OCI-LY7 (cell line): ENCODE measurements at places on chromosomes 5 and 9. TPM values are rescaled to one million over a fixed set of nuclear protein-coding genes. Genes with fewer than 3 reads are reported as not detected.
A peak's percentile ranks its signal among the peaks of the same experiment; 100 is the strongest.

Gene C9orf50
- total RNA-seq: not detected in 2 replicates

Gene ARHGEF39
- total RNA-seq: 48.1 and 53.6 TPM in 2 replicates

Gene CHSY3
- not detected in 2 replicates for total RNA-seq

Gene NTNG2
- total RNA-seq: 1.9 and 3.2 TPM in 2 replicates

Gene IL33
- total RNA-seq: not detected in 2 replicates

Gene LHX6
- not detected in 2 replicates for total RNA-seq

DNA sequence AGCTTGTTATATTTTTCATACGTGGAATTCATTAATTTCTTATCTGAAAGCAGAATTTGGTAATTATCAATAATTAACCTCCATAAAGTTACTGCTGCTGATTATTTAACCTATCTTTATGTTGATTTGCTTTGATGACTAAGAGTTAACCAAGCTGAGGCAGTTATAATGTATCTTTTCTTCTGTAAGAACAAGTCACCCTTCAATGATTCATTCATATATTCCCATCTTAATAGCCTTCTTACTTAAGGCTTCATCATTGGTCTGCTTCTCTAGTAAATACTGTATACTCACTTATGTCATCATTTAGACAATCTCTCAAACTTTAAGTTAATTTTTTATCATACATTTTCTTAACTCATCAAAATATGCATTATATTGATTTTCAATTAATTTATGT lies 592.2 kb downstream of the ANXA1 start:
- DNase-seq: no peak

- DNase-seq: no peak
Measured at GRCh38 chr5:56934325-56934724, 17.6 kb downstream of the MIER3 start.

DNA sequence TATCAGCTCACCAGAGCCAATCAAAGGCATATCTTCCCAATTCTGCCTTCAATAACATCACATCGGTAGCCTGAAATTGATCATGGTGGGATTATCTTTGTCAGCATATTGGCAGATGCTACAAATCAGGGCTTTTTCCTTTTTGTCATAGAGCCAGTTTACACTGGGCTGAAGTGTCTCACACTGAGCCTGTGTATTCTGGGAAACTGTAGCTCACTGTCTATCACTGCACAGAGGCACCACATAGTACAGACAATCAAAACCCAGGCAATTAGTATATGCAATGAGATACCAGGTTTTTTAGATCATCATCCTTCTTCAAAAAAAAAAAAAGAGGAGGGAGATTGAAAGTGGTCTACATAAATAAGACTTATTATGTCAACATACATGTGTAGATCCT lies 46.6 kb downstream of the ADAM19 start:
- DNase-seq: no peak

DNA sequence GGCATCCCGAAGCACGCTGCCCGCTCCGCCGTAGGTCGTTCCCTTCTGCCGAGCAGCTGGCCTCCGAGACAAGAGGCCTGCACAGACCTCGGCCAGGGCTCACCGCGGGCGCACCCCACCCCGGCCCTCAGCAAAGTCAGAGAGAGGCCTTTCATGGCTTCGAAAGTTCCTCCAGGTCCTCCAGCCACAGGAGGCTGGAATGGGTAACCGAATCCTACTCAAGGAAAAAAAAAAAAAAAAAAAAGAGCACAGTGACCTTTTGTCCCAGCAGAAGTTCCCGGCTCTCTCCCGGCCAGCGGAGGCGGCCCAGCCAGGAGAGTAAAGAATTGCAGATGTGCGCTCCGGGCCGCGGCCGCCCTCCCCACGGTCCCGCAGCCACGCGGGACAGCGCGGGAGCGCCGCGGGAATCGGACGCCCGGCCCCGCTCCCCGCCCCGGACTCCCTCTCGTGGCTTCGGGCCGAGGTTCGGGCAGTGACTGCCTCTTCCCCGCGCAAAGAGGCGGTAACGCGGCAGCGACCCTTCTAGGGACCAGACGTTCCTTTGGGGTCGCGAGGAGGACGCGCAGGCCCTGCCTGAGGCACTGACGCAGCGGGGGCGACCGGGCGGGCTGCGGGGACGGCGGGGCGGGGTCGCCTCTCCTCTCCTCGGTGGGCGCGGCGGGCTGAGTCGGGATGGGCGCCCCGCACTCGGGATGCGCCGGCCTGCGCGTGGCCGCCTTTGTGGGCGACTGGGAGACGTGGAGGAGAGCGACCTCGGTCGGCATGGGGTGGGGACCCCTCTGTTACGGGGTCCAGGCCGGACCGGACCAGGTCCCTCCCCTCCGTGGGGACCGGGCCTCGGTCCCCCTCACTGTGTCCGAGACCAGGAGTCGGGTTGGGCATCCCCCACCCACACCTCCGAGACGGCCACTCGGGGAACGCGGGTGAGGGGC lies 754 bp downstream of the GFPT2 start:
- DNase-seq: no peak

DNA sequence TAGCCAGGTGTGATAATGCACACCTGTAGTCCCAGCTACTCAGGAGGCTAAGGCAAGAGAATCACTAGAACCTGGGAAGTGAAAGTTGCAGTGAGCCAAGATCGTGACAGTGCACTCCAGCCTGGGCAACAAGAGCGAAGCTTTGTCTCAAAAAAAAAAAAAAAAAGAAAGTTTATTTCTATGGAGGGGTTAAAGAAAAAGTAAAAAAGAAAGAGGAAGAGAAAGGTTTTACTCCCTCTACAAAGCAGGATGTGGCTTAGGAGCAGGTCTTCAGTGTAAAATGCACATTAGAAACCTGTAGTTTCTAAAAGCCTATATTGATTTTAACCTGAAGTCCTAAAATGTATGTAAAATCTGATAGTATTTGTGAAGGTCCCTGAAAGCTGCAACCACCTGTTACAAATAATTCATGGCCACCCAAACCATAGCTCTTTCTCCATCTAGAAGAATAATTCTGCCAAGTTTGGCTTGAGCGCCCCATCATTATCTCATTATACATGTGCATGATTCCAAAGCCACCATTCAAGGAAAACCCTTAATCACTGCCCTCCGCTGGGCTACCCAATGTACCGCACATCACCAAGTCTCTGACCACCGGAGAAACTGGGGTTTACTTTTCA lies 3.4 kb downstream of the FNBP1 start:
- peak; percentile 84 for DNase-seq

GRCh38 chr9:14238079-14238478 lies 75.9 kb downstream of the NFIB start:
- no peak for DNase-seq

- no peak for DNase-seq
Measured at GRCh38 chr5:131848662-131849061, 51.8 kb upstream of the FNIP1 start.

DNA sequence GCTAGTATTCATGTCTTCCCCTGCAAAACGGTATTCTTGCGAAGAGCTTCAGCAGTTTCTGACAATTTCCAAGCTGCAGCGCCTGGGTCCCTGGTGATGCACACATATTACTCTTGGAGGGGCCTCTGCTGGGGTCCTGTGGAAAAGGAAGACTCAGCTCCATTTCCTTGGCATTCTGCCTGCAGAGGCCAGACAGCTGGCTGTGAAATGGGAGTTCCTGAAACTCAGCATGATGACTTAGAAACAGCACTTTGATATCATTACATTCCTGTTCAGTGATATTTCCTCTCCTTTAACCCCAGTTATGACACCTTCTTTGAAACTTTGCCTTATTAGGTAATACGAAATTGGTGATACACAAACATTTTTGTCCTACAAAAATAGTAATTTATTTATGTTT lies 98.5 kb downstream of the APBA1 start:
- no peak for DNase-seq

DNA sequence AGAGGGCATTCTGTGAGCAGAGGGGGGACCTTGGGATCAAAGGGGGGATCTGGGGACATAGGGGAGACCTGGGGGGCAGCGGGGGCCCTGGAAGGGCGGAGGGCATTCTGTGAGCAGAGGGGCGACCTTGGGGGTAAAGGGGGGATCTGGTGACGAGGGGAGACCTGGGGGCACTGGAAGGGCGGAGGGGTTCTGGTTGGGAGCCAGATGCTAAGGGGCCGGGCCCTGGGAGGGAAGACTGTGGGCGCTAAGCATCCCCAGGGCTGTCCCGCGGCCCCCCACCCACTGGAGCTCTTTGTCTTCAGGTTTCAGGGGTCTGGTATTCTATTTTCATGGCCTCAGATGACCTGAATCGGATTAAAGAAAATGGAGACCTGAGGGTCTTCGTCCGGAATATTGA lies 748 bp downstream of the LCN9 start:
- no peak for DNase-seq

DNA sequence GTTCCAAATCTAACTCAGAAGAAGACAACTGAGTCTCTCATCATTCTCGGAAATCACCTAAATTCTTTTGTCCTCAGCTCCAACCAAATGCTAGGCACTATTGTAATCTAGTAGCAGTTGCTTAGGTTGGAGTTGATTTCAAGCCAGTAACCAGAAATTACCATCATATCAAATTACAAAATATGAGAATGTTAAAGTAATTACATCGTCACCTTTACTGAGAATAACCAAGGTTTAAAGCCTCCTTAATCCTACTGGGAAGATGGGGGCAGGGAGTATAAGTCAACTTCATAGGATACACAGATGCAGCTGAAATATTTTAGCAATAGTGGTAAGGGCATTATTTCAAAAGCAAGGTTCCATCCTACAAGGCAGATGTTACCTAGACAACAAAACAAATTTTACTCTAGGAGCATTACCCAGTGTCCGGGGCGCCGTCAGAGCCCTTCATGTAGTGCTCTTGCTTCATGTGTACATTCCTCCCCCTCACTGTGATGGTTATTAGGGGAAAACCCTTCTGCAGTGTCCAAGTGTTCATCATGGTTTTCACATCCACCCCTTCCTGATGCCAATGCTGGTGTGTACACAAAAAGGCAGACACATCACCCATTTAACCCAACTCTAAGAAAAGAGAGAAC lies 19.5 kb downstream of the ERAP1 start:
- DNase-seq: no peak

DNA sequence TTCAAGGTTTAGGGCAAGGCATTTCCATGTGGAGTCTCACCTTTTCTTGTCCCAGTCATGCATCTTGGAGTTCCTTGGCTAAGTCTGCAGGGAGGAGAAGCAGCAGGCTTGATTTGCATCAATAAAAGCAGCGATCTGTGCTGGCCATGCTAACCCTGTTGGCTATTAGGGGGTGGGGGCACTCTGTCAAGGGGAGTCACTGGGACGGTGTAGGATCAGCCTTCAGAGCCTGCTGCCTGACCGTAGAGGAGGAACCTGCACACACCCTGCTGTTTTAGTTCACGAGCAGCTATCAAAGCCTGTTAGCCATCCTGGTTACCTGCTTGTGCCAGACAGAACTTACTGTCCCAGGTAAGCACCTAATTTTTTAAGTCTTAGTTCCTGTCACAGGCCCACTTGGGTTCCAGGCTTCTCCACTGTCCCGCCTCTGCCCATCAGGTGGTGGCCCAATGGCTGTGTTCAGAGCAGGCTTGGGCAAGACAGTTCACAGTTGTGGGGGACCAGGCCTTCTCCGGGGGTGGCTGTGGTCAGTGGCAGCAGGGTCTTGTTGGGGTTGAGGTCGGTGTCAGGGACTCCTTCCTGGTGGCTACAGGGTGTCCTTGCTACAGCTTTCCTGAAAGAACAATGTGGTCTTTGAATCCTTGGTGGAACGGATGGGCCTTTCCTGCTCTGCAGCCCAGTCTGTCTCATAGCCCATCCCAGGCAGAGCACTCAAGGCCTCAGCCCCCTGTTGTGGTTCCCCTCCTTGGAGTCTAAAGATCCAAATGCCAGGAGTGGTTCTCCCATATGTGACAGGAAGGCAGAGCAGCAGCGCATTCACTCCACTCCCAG lies 43.7 kb downstream of the SECISBP2 start:
- no peak for DNase-seq

DNA sequence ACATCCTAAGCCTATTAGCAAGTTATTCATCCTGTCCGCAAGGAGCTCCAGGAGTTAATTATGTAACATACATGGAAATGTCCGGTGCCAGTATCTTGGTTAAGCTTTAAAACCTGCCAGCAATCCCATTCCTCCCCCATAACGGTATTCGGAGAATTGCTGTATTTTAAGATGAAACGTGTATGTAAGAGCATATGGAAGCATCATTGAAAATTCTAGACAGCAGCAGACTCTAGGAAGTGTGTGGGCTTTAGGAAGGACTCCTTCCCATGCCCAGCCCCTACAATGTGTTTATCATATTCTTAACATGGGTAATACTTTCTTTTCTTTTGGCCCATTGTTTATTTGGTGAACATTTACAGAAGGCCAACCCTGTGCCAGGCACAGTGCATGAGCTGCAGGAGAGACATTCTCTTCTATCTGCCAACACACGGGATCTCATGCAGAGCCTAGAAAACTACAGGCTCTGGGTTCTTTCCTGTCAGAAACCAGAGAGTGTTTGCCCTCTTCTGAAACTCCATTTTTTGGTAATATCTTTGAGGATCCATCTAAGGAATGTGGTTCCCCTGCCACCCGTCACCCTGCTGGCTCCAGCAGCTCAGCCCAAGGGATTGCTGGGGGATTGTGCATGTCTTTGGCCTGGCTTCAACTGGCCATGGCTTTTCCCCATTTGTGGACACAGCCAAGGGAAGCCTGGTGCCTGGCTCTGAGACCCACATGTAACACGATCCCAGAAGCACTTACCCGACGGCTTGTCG lies 15.1 kb downstream of the ANGPTL2 start:
- no peak for DNase-seq

GRCh38 chr9:117278020-117278419 lies 136.8 kb downstream of the ASTN2 start:
- no peak for DNase-seq

DNA sequence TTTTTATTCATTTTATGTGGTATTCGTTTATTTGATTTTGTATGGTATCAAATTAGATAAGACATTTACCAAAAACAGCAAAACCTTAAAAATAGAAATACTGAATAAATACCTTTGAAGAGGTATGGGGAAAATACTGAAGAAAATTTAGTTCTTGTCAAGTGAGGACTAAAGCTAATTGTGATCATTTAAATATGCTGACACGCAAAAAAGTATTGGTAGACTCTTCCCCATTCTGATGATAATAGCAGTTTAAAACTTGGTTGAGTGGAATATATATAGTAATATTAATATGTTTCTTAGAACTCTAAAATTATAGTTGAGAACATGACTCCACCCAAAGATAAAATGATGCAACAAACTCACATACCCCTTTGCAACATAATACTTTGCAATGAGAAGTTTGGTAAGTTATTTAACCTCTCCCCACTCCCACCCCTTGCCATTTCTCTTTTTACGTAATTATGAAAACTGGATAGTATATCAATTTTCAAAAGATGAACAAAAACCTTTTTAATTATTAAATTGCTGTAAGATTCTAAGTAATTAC lies 30.1 kb upstream of the SNX24 start:
- no peak for DNase-seq
